Prostate gland (tissue), 2 donors: ENCODE measurements at places on chromosomes 3 and 15. TPM values are rescaled to one million over a fixed set of nuclear protein-coding genes. Genes with fewer than 3 reads are reported as not detected.

- no peaks in the 10 kb centered on the region for H3K4me1 ChIP-seq
- no peak overlapping the region for H3K27ac ChIP-seq
- H3K27me3 ChIP-seq = no peaks in the 10 kb centered on the region
- DNase-seq = no peak
- H3K36me3 ChIP-seq = no peaks in the 10 kb centered on the region
- H3K4me3 ChIP-seq = no peak overlapping the region
Observed at GRCh38 chr3:193253986-193254660, 13.1 kb downstream of the PLAAT1 start.

Gene TGM5
- total RNA-seq = 11.3 TPM

DNA sequence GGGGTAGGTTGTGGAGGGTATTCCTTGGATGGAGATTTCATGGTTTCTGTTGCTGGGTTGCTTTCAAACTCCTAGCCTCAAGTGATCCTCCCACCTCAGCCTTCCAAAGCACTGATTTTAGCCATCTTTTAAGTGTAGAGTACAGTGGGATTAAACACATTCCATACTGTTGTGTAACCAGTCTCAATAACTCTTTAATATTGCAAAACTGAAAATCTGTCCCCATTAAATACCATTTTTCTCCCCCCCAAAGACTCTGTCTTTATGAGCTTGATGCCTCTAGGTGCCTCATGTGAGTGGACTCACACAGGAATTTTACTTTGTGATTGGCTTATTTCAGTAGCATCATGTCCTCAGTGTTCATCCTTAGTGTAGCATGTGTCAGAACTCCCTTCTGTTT, 74.7 kb upstream of the ATP10A start:
- no peak overlapping the region for H3K27ac ChIP-seq
- no peak for DNase-seq
- no peaks in the 10 kb centered on the region for H3K36me3 ChIP-seq
- no peaks in the 10 kb centered on the region for H3K27me3 ChIP-seq
- no peak overlapping the region for H3K4me3 ChIP-seq

Gene GAP43
- total RNA-seq = not detected

DNA sequence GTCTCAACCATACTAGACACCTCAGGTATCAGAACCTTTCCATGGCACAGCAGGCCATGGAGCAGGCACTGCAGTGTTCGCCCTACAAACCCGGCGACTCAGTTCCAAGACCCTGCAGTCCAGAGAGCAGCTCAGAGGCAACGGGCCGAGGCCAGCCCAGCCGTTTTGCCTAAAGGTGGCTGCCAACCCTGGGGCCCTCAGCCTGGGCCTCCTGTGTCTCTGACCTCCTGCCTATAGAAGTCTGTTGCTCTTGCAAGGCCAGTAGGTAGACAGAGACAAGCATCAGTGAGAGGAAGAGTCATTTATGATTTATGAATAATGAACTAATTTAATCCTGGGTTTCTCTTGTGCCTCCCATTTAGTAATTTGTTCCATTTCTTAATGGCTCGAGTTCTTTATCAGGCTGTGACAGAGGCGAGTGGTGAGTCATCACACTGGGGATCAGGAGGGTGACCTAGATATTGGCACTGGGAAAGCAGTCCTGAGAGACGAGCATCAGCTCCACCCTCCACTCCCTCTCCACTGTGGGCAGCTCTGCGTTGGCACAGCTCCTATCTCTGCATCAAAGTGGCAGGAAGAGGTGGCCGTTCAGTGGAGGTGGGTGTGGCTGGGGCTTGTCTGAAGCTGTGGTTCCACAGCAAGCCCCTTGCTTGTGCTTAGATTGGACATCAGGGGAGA, 79.8 kb downstream of the ABHD5 start:
- H3K27me3 ChIP-seq = no peaks in the 10 kb centered on the region
- DNase-seq = no peak
- no peaks in the 10 kb centered on the region for H3K36me3 ChIP-seq
- H3K27ac ChIP-seq = peak overlapping the region; percentile 47
- no peaks in the 10 kb centered on the region for H3K4me1 ChIP-seq

- no peak overlapping the region for H3K4me3 ChIP-seq
- no peaks in the 10 kb centered on the region for H3K27me3 ChIP-seq
- no peaks in the 10 kb centered on the region for H3K36me3 ChIP-seq
- H3K27ac ChIP-seq = no peak overlapping the region
- DNase-seq = no peak
Observed at GRCh38 chr15:47246317-47246716, 471.0 kb upstream of the SEMA6D start.

Gene GOLGA6L7
- total RNA-seq = 2.7 TPM

DNA sequence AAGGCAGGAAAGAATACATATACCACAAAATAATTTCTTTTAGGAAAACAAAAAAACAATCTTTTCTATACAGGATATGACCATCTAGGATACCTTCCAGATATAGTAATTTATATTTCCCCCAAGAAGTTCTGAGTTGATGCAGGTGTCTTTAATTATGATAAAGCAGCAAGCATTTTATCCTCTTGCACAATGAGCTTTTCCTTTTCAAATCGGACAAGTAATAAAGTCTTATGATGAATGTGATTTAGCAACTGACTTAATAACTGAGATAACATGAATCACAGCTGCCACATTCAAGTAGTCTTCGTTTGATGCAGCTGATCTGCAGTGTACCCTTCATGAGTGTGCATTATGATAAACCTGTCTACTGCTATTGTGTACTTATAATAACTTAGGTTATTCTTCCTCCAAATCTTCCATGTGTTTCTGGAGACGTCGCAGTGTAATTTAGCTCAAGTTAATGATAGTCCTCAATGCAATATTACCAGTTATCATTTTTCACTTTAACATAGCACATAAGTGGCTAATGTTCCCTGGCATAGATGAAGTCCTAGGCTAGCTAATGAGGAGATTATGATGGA, 260.3 kb upstream of the MRPL3 start:
- H3K36me3 ChIP-seq = no peaks in the 10 kb centered on the region
- no peak for DNase-seq
- no peak overlapping the region for H3K27ac ChIP-seq
- H3K4me3 ChIP-seq = no peak overlapping the region
- no peaks in the 10 kb centered on the region for H3K27me3 ChIP-seq

Gene IL17RD
- total RNA-seq = 8.3 TPM

- no peaks in the 10 kb centered on the region for H3K27me3 ChIP-seq
- DNase-seq = no peak
- no peak overlapping the region for H3K27ac ChIP-seq
Observed at GRCh38 chr3:128067489-128067888, 15.3 kb downstream of the SEC61A1 start.

GRCh38 chr3:21509731-21510470, 241.1 kb downstream of the ZNF385D start:
- H3K4me3 ChIP-seq = no peak overlapping the region
- no peaks in the 10 kb centered on the region for H3K27me3 ChIP-seq
- no peaks in the 10 kb centered on the region for H3K4me1 ChIP-seq
- no peak overlapping the region for H3K27ac ChIP-seq

Gene SMARCC1
- 58.7 TPM for total RNA-seq

DNA sequence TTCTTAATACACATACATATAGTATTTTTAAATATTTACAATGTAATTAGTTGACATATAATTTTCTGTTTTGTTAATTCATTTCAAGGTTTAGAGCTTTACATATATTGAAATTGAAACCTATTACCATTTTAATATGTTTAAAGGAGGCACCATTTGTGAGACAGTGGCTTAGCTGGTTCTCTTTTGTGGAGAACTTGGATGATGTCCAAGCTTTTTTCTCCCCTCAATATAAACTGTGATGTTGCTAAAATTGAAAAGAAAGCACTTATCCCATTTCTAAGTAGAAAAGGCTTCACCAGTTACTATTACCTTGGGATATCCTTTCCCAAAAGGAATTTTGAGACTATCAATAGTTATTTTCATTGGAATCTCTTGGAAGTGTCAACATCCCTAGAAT, 707.2 kb downstream of the NTRK3 start:
- H3K27ac ChIP-seq = no peak overlapping the region
- H3K36me3 ChIP-seq = no peaks in the 10 kb centered on the region
- no peaks in the 10 kb centered on the region for H3K4me1 ChIP-seq
- DNase-seq = no peak
- no peaks in the 10 kb centered on the region for H3K27me3 ChIP-seq

- DNase-seq = peak; percentile 17
- H3K36me3 ChIP-seq = no peaks in the 10 kb centered on the region
- H3K27ac ChIP-seq = peak overlapping the region; percentile 73
- no peaks in the 10 kb centered on the region for H3K4me1 ChIP-seq
- H3K27me3 ChIP-seq = no peaks in the 10 kb centered on the region
Observed at GRCh38 chr15:92714077-92714476, 58.5 kb upstream of the FAM174B start.

DNA sequence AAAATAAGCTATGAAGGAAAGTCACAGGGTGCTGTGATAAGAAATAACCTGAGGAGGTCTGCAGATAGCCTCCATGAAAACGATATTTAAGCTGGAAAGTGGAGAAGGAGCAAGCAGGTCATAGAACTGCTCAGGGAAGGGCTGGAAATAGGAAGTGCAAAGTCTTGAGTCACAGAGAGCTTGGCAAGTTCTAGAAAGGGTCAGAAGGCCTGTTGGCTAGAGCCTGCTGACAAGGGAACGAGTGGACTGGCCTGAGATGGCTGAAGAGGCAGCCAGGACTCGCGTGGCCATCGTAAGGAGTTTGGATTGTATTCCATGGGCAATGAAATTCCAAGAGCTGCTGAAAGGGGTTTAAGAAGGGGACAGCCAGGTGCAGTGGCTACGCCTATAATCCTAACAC, 64.7 kb upstream of the IL12A start:
- no peaks in the 10 kb centered on the region for H3K27me3 ChIP-seq
- H3K4me1 ChIP-seq = no peaks in the 10 kb centered on the region
- H3K36me3 ChIP-seq = no peaks in the 10 kb centered on the region
- H3K4me3 ChIP-seq = no peak overlapping the region
- no peak overlapping the region for H3K27ac ChIP-seq
- no peak for DNase-seq

Gene PCOLCE2
- total RNA-seq = 11.0 TPM

DNA sequence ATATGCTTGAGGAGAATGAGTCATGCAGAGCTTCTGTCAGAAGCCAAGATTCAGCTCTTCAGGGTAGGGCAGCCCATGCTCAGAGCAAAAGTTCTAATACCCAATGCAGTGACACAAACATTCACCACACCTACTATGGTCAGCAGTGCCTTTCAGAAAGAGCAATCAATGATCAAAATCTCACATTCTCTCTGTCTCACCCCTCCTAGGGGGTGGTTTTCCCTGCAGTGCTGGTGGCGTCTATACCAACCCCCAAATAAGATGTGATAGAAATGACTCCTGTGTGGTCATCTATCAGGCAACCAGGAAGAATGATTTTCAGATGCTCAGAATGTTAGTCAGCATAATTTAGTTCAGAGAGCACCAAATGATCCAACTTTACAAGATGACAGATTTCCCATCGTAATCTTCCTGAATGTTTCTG, 385.3 kb downstream of the NTRK3 start:
- no peak for DNase-seq
- no peak overlapping the region for H3K27ac ChIP-seq
- no peaks in the 10 kb centered on the region for H3K4me1 ChIP-seq
- no peaks in the 10 kb centered on the region for H3K36me3 ChIP-seq
- H3K27me3 ChIP-seq = no peaks in the 10 kb centered on the region

Gene DAPK2
- 40.4 TPM for total RNA-seq

- DNase-seq = no peak
- no peaks in the 10 kb centered on the region for H3K36me3 ChIP-seq
- no peak overlapping the region for H3K27ac ChIP-seq
Observed at GRCh38 chr3:161560008-161560637, 63.5 kb downstream of the OTOL1 start.

DNA sequence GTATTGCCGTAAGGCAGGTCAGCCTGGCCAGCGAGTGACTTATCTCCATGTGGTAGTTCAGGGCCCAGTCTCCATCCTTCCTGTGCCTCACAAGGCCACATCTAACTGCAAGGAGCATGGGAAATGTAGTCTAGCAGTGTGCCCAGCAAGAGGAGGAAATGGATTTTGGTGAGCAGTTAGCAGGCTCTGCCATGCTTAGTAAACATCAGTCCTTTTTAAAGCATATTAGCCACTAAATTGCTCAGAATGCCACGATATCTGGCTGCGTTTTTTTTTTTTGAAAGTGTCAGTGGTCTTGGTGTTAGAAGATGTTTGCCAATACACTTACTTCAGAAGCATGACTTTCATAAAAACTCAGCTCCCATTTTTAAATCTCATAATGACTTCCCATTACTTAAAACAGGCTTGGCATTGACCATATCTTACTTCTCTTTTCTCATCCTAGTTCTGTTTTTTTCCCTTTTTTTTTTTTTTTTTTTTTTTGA, 470.2 kb upstream of the TPRG1 start:
- no peak overlapping the region for H3K4me3 ChIP-seq
- no peak for DNase-seq
- H3K36me3 ChIP-seq = no peaks in the 10 kb centered on the region
- H3K4me1 ChIP-seq = no peaks in the 10 kb centered on the region

DNA sequence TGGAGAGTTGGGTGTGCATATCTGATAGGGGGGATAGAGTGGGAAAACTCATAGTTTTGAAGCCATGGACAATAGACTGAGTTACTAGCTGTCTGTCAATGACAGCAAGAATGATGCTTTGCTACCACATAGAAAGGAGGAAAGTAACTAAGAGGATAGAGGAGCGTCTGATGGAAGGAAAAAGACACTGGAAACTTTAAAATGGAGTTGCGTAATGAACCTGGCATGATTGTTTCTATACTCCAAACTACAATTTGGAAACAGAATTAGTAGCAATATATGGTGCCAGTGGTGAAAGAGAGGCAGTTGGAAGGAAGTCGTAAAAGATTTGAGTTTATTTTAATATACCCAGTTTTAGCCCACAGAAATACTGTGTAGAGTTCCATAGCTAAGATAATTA, 163.6 kb downstream of the TUSC7 start:
- no peaks in the 10 kb centered on the region for H3K4me1 ChIP-seq
- no peak overlapping the region for H3K27ac ChIP-seq
- no peak overlapping the region for H3K4me3 ChIP-seq
- no peaks in the 10 kb centered on the region for H3K36me3 ChIP-seq
- no peaks in the 10 kb centered on the region for H3K27me3 ChIP-seq

DNA sequence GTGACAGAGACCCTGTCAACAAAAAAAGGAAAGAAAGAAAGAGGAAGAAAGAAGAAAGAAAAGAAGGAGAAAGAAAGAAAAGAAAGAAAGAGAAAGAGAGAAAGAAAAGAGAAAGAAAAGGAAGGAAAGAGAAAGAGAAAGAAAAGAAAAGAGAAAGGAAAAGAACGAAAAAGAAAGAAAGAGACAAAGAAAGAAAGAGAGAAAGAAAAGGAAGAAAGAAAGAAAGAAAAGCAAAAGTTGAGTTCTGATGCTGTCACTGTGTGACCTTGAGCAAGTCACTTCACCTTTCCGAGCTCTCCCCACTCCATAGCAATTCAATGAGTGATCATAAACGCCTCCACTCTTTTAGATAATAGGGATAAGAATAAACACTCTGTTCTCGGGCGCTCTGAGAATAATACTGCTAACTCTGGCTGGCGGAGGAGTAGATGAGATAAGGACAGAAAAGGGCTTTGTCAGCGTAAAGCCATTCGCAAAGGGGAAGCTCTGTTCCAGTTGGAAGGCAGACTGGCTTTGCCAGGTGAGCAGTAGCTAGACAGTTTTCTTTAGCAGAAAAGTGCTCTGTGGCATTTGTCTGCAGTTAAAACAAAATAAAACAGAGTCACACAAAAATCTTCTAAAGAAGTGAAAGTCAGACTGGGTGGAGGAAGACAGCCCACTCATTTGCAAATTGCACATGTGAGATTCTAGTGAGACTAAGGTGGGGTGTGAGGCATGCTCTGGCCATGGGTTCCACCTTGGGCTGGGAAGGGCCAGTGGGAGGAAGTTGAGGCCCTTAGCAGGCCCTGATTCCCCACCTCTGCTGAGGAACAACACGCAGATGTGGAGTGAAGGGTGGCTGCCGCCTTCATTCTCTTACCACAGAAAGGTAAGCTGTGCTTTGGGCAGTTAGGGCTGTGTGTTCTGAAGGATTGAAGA, 9.6 kb upstream of the FLNB start:
- H3K27ac ChIP-seq = peak overlapping the region; percentile 53
- no peak overlapping the region for H3K4me3 ChIP-seq
- no peaks in the 10 kb centered on the region for H3K4me1 ChIP-seq
- H3K36me3 ChIP-seq = no peaks in the 10 kb centered on the region
- DNase-seq = peak; percentile 77
